ENCODE measurements at places on chromosomes 13 and 19.

- DNase-seq: no peak
These were observed 7.8 kb downstream of the ZBTB7A start for GRCh38 chr19:4058693-4059452.

DNA sequence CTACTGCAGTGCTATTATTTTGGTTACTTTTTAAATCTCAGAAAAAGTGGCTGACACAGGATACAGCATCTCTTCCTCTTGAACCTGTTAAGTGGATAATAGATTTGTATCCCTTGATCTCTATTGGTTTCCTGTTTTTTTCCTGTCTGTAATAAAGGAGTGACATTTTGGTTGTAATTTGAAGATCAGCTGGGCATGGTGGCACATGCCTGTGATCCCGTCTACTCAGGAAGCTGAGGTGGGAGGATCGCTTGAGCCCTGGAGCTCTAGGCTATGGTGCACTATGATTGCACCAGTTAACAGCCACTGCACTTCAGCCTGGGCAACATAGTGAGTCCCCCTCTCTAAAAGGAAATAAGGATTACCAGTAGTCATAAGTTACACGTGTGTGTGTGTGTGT, 46.8 kb downstream of the METTL21C start:
- DNase-seq: no peak

- no peak for DNase-seq
These were observed 26.0 kb downstream of the ZNF333 start for GRCh38 chr19:14715841-14716240.

DNA sequence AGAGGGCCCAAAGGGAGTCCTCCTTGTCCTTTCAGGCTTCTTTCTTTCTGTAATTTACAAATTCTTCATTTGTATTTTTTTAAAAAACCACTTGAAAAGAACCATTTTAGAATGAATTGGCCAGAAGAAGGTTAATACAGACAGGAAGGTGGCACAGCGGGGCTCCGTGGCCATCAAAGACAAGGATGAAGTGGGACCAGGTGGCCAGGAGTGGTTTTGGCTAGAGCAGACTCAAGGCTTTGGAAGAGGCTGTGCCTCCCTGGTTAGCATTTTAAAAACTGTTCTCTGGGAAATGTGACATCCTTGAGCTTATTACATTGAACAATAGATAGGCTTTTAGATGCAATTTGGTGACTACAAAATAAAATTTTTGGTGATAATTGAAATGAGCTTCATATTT, 48.4 kb downstream of the ATP8A2 start:
- no peak for DNase-seq

DNA sequence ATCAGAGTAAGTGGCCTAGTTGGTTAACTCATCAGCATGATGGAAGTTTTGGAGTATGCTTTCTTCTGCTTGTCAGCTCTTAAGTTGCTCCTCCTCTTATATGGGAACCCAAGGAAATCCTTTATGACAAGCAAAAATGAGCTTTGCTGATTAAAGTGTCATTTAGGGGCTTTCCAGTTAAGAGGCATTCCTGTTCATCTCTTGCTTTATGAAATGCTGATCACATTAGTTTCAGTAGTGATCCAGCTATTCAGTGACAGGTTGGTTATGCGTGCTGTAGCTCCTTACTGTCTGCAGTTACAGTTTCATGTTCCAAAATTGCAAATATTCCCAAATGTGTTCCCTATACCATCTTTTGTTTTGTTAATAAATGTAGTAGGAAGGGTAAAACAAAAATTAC, 146.6 kb downstream of the CDK8 start:
- no peak for DNase-seq

DNA sequence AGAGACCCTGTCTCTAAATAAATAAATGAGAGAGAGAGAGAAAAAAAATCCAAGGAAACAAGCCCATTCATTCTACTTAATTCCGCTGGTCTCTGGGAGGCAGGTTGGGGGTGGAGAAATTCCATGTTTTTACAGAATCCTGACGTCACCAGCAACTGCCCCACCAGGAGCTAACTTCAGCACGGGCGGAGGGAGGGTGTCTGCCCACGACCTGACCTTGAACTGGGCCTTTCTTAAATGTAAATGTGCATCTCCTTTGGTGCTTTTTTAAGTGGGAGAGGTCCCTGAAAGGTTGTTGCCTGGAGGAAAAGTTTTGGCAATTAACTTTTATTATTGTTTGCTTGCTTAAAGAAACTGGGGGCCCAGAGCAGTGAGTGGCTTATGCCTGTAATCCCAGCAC, 15.5 kb downstream of the KLF2 start:
- no peak for DNase-seq

- no peak for DNase-seq
These were observed 722 bp upstream of the CRTC1 start for GRCh38 chr19:18682807-18683108.

GRCh38 chr19:52948025-52948770, 14.5 kb downstream of the ZNF816 start:
- no peak for DNase-seq

DNA sequence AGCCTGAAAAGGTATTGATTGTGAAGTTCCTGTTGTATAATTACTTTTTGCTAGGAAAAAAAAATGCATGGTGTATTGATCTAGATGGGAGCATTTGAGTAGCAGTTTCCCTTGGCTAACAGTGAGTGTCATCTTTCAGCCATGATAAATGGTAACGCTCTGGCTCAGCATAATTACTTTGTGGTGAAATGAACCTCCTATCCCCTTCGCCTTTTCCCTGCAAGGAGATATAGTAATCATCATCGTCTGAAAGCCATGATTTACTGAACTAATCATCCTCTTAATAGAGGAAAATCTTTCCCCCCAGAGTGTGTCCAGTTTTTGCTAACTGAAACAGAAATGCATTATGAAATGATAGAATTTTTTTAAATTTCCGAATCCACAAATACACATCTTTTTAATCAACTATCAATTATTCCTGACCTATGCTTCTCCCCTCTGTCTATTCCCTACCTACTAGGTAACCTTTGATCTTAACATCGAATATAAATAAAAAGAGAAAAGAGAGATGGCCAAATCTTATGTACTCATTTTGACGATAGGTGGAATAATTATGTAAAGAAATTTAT, 88.7 kb downstream of the MAB21L1 start:
- no peak for DNase-seq

- no peak for DNase-seq
These were observed 429.0 kb upstream of the MIR17HG start for GRCh38 chr13:90918536-90918935.

DNA sequence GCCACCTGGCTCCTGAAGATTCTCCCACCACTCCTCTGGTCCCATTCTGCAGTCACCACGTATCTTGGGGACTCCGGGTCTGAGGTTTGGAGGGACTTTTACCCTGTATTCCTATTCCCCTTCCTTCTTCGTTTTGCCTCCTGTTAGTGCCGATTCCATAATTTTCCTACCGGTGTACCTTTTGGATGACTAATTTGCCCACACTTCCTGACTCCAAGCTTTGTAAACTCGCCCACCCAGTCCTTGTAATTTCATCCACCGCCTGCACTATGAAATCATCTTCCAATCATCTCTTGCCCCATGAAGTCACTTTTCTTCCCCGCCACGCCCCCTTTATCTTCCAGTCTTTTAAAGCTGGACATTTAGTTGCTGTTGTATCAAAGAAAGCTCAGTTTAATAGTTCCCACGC, 572 bp downstream of the UCHL3 start:
- no peak for DNase-seq

DNA sequence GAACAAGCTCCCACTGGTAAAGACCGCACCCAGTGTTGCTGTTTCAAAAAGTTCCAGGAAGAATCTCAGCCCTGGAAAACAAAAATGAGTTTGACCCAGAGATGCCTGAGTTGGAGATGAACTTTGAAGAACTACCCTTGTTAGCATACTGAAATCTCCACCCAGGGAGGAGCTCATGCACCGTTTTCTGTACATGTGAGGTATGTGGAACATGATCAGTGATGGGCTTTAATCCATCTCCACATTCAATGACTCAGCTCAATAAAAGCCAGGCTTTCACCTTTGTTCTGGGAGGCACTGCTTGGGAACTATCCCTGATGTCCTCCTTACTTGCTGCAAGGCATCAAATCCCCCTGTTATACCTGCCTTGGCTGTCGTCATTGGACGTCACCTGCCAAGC, 279.9 kb downstream of the UQCRFS1 start:
- no peak for DNase-seq

GRCh38 chr13:67133476-67133875, 96.7 kb downstream of the PCDH9 start:
- DNase-seq: no peak

DNA sequence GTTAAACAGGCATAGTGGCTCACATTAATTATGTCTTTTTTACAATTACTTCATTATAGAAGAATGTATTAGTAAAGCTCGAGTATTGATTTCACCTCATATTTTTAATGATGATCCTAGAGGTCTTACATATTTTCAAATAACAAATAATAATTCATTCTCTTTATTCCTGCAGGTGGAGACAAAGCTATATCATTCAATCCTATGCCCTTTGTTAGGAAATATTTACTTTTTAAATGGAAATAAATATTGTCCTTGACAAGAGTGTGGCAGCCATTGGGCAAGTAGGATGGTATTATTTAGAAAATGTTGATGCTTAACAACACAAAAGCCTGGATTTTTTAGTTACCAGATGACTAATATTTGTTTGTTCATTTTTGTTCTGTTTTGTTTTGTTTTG, 127.6 kb downstream of the COG6 start:
- DNase-seq: no peak

- no peak for DNase-seq
These were observed 13.1 kb downstream of the RGL3 start for GRCh38 chr19:11405846-11406643.

DNA sequence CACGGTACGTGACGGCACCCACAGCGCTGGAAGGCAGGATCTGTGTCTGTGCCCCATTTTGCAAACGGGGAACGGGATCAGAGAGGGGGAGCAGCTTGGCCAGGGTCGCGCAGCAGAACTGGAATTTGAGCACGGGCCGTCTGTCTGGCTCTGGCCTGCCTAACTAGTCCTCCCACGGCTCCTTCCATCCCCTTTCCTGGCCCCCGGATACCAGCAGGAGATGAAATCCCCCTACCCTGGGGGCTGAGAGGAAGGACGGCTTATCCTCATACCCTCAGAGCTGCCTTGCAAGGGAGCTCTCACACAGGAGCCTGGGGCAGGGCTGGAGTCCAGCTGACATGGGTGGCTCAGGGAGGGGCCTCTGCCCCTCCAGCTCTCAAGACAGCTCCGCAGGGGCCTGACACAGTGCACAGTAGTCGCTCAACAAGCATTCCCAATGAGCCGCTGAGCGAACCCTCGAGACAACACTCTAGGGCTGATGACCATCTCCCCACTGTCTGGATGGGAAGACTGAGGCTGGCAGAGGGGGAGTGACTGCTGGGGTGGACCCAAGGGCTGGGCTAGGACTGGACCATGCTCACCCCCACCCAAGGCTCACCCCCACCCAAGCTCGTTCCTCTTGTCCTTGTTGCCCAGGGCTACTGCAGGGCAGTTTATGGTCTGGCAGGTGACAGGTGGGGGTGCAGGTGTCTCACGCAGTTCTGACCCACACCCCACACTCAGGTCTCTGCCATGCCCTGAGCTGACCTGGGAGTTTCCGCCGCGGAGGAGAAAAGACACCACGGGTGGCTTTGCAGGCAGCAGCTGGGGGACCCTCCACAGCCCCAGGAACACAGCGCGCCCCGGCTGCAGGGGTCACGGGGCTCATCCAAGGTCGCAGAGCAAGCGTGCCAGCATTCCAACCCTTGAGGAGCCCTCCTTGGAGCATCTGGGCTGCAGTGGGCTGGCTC, 4.0 kb downstream of the ZBTB7A start:
- DNase-seq: no peak

GRCh38 chr13:69565334-69565733, 542.3 kb upstream of the ATXN8OS start:
- no peak for DNase-seq

All from stimulated activated CD8-positive, alpha-beta memory T cell treated with anti-CD3 and anti-CD28 coated beads, Interleukin-4, amount 100 ng/mL, for 24 hours (primary cell).